8988T (cell line): ENCODE measurements at places on chromosomes 4 and X.

DNA sequence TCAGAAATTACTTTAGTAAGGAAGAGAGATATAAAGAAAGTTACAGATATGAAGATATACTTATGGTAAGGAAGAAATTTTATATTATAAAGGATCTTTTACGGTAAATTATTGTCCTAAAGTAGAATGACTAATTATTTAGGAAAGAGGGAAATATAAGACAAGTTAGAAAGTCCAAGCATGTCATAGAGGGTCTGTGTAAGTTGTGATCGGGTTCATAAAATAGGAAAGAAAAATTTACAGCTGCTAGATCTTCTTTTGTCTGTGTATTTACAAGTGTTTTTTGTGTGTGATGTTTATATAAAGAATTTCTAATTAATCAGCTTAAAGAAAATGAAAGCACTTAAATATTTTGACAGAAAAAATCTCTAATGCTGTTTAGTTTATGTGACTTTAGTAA lies 1054.9 kb upstream of the DIAPH2 start:
- DNase-seq: no peak

DNA sequence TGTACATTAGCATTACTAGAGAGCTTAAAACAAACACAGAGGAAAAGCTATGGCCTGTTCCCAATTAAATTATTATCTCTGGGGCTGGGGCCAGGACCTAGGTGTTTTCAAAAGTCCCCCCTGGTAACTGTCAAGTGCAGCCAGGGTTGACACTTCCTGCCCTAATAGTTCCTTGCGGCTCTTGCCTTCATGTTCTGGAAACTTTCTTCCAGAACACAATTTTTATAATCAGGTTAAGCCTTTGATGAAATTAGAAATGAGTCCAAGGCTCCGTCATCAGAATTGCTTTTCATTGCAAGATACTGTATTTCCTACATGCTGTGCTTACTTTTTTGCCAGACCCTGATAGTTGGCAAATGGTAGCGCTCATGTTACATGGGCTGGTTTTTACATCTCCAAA lies 229.6 kb downstream of the UNC5C start:
- no peak for DNase-seq

- DNase-seq: peak; percentile 30
These were observed 478.4 kb downstream of the BCOR start for GRCh38 chrX:39619182-39620009.

DNA sequence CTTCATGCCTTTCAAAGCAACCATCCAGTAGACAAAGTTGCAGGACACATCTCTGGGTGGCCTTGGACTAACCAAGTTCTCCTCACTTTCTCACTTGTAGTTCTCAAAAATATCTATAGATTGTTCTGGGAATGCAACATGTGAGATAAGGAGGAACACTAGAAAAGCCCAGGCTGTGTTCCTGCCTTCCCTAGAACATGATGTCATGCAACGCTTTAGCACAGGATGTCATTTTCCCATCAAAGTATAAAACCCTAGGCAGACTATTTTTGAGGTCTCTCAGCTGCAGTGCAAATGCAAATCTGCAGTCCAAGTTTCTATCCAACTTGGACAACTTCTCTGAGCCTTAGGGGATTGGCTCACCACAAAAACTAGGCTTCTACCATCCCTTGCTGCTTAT lies 78.8 kb upstream of the PCDH7 start:
- DNase-seq: no peak

DNA sequence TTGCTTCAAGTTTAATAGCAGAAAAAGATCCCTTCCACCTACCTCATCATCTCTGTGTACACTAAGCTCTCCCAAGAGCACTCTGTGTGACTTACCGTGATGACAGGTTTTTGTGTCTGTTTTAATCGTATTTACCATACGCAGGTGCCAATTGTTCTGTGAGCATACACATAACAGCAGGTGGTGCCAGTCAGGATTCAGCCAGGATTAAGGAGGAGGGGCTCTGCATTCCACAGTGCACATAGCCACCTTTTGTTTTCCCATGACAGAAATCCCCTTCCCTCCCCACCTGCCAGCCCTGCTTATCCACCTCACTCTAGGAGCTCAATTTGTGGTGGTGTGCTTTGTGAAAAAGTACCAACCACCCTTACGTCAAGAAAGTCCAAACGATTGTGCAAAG lies 14.8 kb downstream of the ANK2 start:
- DNase-seq: no peak
